Glomerular endothelial cell (primary cell): ENCODE measurements at places on chromosomes 4 and X. TPM values are rescaled to one million over a fixed set of nuclear protein-coding genes. Genes with fewer than 3 reads are reported as not detected.

The SOX3 gene
- not detected in 2 replicates for total RNA-seq

The SGMS2 gene
- total RNA-seq: 45.4 and 47.6 TPM in 2 replicates

The HTRA3 gene
- total RNA-seq: 62.7 and 74.5 TPM in 2 replicates

The TNIP2 gene
- 101 and 105 TPM in 2 replicates for total RNA-seq

The WDR45 gene
- total RNA-seq: 33.4 and 49.3 TPM in 2 replicates

The C4orf36 gene
- not detected in 2 replicates for total RNA-seq

The JAKMIP1 gene
- total RNA-seq: not detected in 2 replicates

The AMBN gene
- total RNA-seq: not detected in 2 replicates

The GEMIN8 gene
- total RNA-seq: 26.6 and 30.2 TPM in 2 replicates

The S100P gene
- not detected in 2 replicates for total RNA-seq

GRCh38 chrX:121755541-121755940 is 708.1 kb downstream of the GLUD2 start:
- no peak for DNase-seq

GRCh38 chr4:177680308-177680707 is 238.1 kb upstream of the AGA start:
- no peak for DNase-seq

GRCh38 chrX:6432226-6432625 is 102.7 kb downstream of the VCX3A start:
- DNase-seq: no peak

DNA sequence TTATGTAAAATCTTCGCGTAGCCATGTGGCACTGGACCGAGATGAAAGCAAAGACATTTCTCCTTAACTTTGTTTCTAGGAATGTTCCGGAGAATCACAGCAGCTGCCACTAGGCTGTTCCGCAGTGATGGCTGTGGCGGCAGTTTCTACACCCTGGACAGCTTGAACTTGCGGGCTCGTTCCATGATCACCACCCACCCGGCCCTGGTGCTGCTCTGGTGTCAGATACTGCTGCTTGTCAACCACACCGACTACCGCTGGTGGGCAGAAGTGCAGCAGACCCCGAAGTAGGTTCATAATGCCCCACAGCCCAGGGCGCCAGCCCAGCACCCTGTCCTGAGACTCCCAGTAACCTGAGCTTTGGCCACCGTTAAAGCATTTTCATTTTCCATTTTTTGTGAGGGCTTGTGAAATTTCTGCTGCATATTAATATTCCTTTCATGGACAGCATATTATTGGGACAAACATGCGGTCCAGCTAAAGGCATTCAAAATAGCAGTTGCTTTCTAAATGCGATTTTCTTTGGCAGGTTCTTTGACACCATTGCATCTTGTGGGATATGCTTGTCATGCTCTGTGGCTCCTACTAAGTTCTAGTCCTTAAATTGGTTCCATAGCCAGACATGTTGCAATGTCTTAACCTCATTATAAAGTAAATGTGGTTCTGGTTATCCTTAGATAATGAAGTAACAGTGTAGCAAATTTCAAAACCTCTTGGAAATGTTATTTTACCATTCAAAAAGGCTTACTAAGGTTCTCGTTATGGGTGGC is 49.1 kb upstream of the MSANTD1 start:
- no peak for DNase-seq

GRCh38 chr4:182875453-182876405 is 41.5 kb downstream of the DCTD start:
- no peak for DNase-seq

DNA sequence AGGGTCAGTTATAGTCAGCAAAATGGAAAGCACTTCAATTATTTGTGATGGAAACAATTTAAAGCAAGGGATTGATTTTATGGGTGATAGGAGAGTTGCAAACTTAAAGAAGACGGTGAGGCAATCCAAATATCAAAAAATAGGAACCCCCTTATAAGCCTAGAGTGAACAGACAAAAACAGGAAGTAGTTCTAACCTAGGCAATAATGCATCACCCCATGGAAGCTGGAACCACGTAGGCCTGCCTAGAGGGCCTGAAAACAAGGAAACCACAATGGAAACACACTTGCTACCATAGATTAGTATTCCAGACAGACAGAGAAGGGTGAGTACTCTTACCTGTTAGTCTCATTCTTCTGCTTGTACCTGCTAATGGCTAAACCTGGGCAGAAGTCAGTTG is 13.5 kb upstream of the GK2 start:
- no peak for DNase-seq

- no peak for DNase-seq
These were observed 15.7 kb upstream of the DUSP21 start for GRCh38 chrX:44828008-44828605.

- no peak for DNase-seq
These were observed 116.4 kb upstream of the LSM6 start for GRCh38 chr4:146059151-146059550.

DNA sequence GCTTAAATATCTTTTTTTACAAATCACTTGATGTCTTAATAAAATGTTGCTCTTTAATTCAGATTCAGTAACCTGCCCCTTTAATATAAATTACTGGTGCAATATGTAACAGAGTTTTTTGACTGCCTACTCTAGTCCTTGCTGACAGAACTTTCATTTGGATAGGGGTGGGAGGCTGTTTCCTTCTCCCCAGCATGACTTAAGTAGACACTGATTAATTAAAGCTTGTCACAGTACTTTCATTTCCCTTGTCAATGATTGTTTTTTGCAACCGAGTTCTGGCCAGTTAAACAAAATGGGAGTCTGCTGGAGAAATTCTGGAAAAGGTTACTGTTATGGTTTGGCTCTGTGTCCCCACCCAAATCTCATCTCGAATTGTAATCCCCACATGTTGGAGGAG is 37.3 kb upstream of the BBS12 start:
- DNase-seq: no peak

DNA sequence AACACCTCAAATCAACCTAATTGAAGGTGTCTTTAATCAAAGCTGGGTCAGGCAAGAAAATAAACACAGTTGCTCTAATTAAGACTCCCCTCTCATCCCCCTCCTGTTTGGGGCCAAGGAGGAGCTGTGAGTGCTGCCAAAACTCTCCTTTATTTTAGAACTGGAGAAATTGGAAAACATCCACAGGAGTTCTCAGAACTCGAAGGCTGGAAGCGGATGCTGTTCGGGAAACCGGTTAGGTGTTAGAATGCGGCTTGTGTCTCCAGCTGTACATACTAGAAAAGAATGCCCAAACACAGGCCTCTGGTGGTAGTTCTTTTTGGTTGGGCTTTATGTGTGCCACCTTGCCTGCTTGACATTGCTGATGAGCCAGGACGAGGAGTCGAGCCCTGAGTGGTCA is 118.2 kb downstream of the GPR143 start:
- no peak for DNase-seq

- DNase-seq: no peak
These were observed 2.0 kb downstream of the ZFX start for GRCh38 chrX:24151513-24151912.

DNA sequence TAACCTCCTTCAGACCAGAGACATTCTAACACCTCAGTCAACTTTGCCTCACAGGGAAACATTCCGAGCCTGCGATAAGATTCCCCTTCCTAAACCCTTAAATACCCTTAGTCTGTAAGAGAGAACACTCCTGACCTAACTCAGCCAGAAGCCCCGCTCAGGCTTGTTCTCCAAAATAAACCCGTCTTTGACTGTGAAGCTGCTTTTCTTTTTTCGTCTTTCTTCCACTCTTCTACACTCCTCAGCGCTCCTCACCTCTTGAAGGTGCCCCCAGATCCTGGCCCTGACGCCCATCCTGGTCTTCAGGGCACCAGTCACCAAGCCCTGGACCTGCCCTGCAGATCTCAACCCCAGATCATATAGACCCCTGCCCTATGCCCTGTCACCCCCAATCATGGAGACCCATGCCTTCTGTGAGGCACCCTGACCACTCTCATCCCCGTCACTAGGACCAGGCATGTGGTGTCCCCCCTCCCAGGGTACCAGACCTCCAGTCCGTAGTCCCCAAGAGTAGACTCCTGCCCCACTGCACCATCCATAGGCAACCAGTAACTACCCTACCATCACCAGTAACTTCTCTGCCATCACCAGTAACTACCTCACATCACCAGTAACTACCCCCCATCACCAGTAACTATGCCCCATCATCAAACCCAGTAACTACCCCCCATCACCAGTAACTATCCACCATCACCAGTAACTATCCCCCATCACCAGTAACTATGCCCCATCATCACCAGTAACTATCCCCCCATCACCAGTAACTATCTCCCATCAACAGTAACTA is 3.5 kb downstream of the ASMTL start:
- no peak for DNase-seq

DNA sequence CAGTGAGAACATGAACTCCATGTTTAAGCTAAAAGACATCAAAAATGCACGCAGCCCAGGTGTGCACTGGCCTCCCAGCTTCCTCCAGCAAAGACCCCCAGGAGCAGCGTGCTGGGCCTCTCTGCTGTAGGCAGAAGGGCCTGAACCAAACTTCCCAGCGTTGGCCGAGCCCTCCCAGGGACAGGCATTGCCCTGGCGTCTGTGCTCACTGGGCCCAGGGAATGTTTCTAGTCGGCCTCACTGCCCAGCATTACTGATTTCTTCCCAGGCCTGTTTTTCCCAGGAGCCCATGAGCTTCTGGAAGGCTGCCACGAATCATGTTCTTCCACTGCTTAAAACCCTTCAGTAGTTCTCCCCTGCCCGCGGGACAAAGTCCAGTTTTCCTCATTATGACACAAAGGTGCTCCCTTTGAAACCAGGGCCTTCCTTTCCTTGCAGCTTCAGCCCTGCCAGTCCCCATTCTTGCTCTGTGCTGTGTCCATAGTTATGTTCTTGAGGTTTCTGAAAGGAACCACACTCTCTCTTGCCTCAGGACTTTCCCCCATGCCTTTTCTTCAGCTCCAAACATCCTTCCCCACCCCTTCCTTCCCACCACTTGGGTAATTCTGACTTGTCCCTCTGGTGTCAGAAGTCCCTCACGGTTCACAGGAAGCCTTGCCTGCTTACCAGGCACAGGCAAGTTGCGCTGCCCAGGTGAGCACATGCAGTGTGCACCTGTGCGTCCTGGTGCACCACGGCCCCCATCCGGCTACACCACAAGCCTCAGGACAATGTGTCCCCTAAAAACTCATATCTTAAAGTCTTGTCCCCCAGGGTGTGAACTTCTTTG is 93.4 kb upstream of the ENPP6 start:
- no peak for DNase-seq

GRCh38 chr4:112003231-112003907 is 141.9 kb upstream of the FAM241A start:
- no peak for DNase-seq

DNA sequence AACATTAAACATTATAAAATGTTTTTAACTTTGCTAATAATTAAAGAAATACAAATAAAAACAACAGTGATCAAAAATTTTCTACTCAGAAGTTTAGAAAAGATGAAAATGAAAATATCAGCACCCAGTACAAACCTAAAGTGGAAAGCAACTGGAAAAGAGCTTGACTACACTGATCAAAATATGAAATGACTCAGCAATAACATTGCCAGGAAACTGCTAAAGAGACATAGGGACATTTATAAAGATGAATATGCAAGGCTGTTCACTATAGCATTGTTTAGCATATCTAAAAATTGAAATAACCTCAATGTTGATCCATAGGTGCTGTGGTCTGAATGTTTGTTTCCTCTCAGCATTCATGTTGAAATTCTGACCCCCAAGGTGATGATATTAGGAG is 88.5 kb upstream of the NOCT start:
- DNase-seq: no peak
